ENCODE measurements at places on chromosomes 16 and 17.

DNA sequence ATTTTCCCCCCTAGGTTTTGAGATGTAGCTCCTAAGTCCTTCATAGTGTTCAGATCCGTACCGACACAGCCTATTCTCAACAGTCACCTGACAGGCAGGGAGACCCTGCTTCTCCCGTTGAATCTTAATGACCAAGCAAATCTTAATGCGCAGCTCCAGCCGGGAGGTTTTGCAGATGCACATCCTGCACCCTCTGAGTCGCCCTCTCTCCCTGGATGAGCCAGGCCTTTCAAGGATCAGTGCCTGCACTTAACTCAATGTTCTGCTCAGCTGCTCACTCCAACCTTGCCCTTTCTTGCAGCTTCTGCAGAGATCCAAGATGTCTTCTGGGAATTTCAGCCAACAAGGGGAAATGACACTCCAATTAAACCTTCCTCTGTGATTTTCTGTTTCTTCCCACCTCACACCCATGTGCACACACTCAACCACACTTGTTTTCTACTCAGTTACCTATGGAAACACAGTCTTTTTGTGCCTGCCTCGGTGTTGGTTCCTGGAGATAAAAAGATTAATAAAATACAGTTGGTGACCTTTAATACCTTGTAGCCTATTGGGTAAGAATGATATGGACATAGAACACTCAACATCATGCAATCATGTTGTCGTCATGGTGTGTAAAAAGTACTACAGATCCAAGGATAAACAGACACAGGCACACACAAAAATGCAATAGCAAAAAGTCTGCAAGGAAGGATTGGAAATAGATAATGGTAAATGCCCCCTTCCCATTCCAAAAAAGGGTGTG lies 76.9 kb upstream of the DYNLRB2 start:
- DNase-seq: no peak

- no peak for DNase-seq
These were observed 26.3 kb upstream of the SSTR5 start for GRCh38 chr16:1045993-1046911.

DNA sequence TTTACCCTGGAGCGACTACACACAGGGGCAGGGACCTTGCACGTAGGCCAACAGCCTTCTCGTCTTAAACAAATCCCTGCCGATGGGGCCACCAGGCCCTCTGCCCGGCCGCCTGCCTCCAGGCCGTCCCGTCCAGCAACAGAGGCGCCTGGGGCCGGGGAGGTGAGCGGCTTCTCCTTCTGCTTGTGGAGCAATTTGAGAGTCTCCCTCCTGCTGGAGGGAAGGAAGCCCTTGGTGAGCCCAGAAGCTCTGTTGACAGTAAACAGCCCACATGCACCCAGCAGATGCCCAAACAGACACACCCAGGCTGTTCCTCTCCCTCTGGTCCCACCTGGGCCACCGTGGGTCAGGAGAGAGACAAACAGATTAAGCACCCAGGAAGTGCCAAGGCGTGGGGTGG lies 8.1 kb downstream of the SLC43A2 start:
- no peak for DNase-seq

DNA sequence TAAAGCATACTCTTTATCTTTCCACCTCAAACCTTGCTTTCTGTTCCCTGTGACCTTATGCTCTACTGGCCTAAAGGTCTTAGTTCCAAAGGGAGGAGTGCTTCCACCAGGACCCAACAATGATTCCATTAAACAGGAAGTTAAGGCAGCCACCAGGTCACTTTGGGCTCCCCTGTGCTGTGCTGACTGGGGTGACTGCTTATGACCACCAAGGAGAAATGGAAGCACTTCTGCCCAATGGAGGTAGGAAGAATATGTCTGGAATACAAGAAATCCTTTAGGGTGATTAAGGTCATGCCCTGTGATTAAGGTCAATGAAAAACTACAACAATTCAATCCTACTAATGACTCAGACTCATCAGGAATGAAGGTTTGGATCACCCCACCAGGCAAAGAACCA lies 233.8 kb upstream of the CDH11 start:
- DNase-seq: no peak

- peak; percentile 47 for DNase-seq
These were observed 172.9 kb downstream of the STX8 start for GRCh38 chr17:9402590-9403199.

GRCh38 chr16:77960766-77961165 lies 61.6 kb upstream of the CLEC3A start:
- DNase-seq: no peak

DNA sequence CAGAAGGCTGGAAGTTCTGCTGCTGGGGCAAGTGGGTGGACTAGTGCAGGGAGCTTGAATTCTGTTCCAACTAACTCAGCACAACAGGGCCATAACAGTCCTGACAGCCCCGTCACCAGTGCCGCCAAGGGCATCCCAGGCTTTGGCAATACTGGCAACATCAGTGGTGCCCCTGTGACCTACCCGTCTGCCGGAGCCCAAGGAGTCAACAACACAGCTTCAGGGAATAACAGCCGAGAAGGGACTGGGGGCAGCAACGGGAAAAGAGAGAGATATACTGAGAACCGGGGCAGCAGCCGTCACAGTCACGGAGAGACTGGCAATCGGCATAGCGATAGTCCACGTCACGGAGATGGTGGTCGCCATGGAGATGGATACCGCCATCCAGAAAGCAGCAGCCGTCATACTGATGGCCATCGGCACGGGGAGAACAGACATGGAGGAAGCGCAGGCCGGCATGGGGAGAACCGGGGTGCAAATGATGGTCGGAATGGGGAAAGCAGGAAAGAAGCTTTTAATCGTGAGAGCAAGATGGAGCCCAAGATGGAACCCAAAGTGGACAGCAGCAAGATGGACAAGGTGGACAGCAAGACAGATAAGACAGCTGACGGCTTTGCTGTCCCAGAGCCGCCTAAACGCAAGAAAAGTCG lies 9.4 kb upstream of the PSMC5 start:
- DNase-seq: no peak

All from inflammatory macrophage treated with lipopolysaccharide for 4 hours (primary cell).